ENCODE measurements at places on chromosomes 12 and 14.

GRCh38 chr12:1093166-1093751 is 102.2 kb downstream of the ERC1 start:
- DNase-seq, result peak; percentile 89

DNA sequence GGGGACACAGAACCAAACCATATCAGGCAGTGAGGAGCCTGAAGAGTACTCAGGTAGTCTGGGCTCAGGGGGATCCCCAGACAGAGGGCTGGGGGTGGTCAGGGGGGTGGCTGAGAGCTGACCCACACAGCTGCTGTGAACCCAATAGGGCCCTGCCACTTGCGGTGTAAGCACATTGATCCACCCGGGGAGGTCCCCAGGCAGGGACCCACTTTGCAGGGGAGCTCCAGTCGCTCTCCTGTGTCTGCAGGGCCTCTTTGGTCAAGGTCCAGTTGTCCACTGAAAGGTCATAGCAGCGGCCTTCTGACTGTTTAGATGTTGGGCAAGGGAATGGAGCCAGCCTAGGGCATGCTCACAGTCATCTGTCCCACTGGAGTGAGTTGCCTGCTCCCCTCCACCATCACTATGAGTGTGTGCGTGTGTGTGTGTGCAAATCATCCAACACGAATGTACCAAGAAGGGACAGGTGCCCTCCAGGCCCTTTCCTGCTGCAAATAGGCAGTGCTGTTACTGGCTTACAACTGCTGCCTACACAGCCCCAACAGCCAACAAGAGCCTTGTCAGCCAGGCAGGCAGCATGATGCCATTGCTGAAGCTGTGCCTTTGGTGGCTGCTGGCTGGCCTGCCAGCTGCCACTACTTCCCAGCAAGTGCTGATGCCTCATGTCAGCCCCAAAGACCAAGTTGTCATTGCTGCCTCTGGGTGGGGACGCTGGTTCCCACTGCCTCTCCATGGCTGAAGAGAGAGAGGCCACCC is 71.3 kb downstream of the TSPAN11 start:
- DNase-seq, result no peak

DNA sequence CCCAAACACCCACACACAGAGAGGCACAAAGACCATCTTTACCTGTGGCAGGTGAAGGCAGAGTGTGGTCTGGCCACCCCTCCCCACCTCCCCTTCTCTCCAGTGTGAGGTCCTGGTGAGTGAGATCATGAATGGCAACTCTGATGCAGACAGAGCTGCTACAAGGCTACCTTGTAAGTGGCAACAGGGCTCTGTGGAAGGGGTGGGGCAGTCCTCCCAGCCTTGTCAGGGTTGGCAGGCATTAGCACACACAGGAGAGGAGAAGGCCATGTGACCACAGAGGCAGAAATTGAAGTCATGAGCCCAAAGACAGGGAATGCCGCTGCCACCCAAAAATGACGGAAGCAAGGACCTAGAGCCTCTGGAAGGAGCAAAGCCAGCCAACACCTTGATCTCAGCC is 30.7 kb downstream of the VWF start:
- no peak for DNase-seq

GRCh38 chr14:89667983-89668382 is 250.9 kb upstream of the FOXN3 start:
- DNase-seq, result no peak

DNA sequence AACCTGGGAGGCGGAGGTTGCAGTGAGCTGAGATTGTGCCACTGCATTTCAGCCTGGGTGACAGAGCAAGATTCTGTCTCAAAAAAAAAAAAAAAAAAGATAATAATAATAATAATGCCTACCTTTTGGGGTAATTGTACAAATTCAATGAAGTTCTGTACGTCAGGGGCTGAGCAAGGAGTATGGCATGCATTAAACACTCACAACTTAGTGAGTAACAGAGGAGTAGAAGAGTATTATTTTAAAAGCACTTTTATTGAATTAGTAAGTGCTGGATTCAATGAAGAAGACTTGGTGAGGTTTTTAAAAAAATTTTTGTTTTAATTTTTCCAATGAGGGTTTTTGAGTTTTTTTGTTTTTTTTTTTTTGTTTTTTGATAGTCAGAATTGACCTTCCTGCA is 783.6 kb upstream of the TBX3 start:
- DNase-seq, result no peak

- no peak for DNase-seq
Measured at GRCh38 chr12:19783547-19784444, 344.5 kb downstream of the AEBP2 start.

DNA sequence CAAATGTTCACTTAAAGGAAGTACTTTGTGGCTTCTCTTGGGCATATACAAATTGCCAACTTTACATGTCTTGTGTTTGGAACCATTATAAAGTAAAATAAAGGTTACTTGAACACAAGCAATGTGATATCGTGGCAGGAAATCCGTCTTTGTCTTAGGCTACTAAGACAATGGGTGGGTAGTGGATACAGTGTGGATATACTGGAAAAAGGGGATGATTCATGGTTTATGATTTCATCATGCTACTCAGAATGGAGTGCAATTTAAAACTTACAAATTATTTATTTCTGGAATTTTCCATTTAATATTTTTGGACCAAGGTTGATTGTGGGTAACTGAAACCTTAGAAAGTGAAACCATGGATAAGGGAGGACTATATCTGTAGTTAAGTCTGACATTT is 48.4 kb downstream of the MYRFL start:
- DNase-seq, result no peak

DNA sequence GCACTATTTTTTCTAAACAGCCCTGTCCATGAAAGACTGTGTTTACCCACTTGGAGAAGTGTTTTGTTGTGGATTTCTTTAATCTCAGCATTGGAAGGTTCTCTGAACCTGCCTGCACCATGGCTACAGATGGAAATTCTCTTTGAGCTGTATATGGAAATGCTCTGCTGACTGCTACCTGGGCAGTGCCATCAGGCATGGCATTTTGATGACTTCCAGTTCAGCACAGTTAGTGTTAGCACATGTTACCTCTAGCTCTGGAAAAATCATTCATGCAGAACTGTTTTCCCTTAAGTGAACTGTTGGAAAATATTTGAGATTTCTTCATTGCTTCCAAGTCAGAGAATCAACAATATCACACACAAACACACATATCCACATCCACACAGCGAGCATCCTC is 52.6 kb upstream of the RIC8B start:
- no peak for DNase-seq

- no peak for DNase-seq
Measured at GRCh38 chr12:108832208-108832607, 25.2 kb downstream of the SSH1 start.

Measured in cerebellar cortex (tissue), 1 donor.